ENCODE measurements at places on chromosomes 3 and 15.
A peak's percentile ranks its signal among the peaks of the same experiment; 100 is the strongest.

- DNase-seq = no peak
These were observed 681.6 kb upstream of the ARPP21 start for GRCh38 chr3:34957677-34958076.

DNA sequence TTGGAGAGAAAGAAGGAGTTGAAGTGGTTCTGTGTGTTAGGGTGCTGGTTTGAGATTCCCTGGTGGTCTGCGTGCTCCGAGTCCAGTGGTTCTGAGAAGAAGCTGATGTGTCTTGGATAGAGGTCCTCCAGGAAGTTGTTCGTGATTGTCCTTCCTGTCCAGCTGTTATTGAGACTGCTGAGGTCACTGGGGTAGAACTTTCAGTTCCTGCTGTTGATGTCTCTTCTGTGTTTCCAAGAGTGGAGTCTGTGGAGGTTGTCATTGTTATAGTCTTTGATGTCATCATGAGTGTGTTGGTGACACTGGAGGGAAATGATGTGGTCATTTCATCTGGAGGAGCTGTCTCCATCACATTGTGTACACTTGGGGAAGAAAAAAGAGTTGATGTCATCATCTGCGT lies 20.8 kb downstream of the MUC4 start:
- DNase-seq = no peak

DNA sequence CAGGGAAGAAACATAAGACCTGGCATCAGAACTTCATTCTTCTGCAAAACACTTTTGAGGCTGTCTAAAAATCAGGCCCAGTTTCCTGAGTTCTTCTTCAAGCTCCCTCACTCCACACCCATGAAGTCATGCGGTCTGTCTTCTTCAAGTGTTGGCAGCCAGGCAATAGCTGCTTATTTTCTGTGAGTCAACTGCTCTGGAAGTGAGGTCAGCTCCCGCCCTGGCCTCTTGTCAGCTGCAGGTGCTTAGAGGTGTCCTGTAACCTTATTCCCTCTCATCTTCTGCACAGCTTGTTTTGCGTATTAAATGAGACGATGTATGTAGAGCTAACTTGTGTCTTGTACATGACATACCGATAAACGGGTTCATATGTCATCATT lies 226.1 kb downstream of the ADAMTS17 start:
- DNase-seq = no peak

DNA sequence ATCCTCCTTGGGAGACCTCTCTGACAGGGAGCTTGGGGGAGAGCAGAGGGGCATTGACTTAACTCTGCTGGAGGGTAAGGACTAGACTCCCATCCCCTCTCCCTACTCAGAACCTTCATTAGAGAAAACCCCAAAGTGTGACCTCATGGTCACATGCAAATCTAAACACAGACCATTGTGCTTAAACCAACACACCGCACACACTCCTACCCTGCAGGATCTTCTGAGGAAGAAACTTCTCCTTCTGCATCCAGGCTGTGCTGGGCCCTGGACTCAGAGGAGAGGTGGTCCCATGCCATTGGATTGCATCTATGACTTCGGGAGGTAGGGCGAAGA lies 805 bp upstream of the PARP16 start:
- no peak for DNase-seq

- no peak for DNase-seq
These were observed 83.7 kb upstream of the SLC6A11 start for GRCh38 chr3:10732292-10732691.

GRCh38 chr15:80934761-80935221 lies 54.8 kb downstream of the MESD start:
- no peak for DNase-seq

- DNase-seq = peak; percentile 36
These were observed 22.4 kb downstream of the FNDC3B start for GRCh38 chr3:172061724-172062184.

GRCh38 chr15:83061680-83062079 lies 5.4 kb downstream of the BTBD1 start:
- no peak for DNase-seq

- DNase-seq = no peak
These were observed 177.5 kb downstream of the FNDC3B start for GRCh38 chr3:172216911-172217310.

GRCh38 chr3:194265505-194265892 lies 85.6 kb downstream of the CPN2 start:
- DNase-seq = peak; percentile 71

GRCh38 chr15:59696332-59696731 lies 7.2 kb upstream of the BNIP2 start:
- DNase-seq = no peak
